ENCODE measurements at places on chromosomes 16 and 17. TPM values are rescaled to one million over a fixed set of nuclear protein-coding genes. Genes with fewer than 3 reads are reported as not detected.

DNA sequence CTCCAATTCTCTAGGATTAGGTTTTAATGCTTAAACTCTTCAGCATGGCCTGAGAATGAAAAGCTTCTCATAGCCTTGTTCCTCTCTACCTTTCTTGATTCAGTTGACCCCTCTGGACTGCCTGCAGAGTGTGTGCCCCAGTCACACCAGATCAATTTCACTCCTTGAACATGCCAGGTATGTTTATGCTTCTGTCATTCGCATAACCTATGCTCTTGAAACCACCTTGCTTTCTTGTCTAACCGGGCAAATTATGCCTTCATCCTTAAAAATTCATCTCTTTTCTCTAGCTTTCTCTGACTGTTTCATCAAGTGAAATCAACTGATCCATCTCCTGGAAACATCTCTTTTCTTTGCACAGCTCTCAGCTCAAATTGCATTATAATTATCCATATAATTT, 42.3 kb downstream of the CDH11 start:
- DNase-seq = no peak

OR4D1 gene
- total RNA-seq = not detected

MEIOB gene
- not detected for total RNA-seq

- DNase-seq = peak; percentile 55
Measured at GRCh38 chr17:79391376-79392233, 219.2 kb downstream of the RBFOX3 start.

GRCh38 chr16:85755929-85756768, 5.3 kb upstream of the C16orf74 start:
- DNase-seq = no peak

CFAP97D1 gene
- not detected for total RNA-seq

DNA sequence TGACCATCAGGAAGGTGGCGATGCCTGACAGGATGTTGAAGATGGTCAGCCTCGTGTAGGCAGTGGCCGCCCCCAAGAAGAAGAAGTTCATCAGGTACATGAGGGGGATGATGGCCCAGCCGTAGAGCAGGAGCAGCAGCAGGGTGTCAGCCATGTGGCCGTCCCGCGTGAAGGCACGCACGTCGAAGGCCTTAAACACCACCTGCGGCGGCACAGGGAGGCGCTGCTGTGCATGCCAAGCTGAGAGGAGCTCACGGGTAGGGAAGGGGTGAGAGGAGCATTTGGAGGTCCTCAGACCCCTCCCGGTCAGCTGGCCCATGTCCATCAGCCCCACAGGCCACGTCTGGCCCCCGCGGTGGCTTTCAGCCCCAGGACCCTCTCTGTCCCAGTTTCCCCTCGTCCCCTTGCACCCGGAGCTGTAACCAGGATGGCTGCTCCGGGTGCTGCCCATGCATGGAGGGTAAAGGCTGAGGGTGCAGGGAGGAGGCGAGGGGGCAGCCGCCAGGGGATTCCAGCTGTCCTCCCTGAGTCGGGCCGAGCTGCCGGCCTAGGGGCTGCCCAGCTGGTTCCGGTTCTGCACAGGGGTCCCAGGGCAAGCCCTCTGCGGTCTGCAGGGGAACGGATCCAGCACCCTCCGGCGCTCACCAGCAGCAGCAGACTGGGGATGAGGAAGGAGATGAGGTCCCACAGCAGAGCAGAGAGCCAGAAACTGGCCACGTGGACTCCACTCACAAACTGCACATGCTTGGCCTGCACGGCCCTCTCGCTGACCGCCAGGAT, 17.1 kb upstream of the RNPS1 start:
- no peak for DNase-seq

SLC46A1 gene
- total RNA-seq = 10.8 TPM

ACD gene
- 18.8 TPM for total RNA-seq

GRCh38 chr17:73005360-73005759, 87.1 kb downstream of the SLC39A11 start:
- DNase-seq = no peak

TEX19 gene
- not detected for total RNA-seq

ADAD2 gene
- not detected for total RNA-seq

CES1 gene
- 54.5 TPM for total RNA-seq

- no peak for DNase-seq
Measured at GRCh38 chr17:46171939-46172338, 21.3 kb downstream of the KANSL1 start.

ERCC4 gene
- 7.5 TPM for total RNA-seq

C16orf96 gene
- not detected for total RNA-seq

- no peak for DNase-seq
Measured at GRCh38 chr16:48507391-48507790, 102.6 kb downstream of the N4BP1 start.

GRCh38 chr16:85171759-85172454, 59.6 kb upstream of the CIBAR2 start:
- no peak for DNase-seq

PNMT gene
- total RNA-seq = 19.6 TPM

DNA sequence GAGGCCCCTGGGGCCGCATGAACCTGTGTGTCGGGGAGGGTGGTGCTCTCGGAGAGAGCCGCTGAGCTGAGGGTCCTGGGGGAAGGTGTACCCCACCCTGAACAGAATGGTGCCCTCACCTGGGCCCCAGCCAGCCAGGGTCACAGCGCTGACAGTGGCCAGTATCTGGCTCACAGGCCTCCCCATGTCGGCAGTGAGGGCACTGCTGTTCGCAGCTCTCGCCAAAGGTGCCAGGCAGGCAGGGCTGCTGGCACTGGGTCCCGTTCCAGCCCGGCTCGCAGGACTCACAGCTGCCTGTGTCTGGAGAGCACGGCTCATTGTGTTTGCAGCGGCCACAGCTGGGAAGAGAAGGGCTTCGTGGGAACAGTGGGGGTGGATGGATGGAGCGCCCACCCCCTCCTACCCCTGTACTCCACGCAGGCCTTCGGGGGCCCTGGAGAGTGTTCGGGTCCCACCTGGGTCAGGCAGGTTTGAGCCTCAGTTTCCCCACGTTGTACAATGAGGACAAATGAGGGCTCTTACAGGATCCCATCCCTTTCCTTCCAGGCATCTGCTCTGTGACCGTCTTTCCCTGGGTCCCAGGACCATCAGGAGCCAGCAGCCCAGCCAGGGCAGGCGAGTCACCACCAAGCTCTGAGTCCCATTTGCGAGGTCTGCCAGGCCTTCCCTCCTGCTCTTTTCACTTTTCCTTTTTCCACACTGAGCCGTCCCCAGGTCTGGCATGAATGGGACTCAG, 5.0 kb downstream of the SCARF1 start:
- no peak for DNase-seq

DNA sequence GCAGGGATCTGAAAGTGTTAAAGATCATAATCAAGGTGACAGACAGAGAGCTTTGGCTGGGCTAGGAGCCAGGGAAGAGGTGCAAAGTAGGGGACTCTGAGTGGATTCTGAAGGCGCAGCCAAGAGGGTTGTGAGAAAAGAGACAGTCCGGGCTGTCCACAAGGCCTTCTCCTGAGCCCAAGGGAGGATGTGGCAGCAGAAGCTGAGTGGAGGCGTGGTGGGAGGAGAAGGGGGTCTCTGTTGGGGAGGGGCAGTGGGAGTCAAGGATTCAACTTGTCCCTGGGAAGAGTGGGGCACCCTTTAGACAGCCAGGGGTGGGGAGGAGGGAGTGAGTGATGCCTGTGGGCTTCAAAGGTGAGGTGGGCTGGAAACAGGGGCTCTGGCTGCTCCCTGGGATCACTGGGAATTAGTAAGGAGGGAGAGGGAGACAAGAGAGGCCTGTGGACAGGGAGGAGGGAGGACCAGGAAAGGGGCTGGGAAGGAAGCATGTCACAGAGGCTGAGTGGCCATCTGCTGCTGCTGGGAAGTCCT, 10.6 kb downstream of the CES1 start:
- no peak for DNase-seq

- peak; percentile 23 for DNase-seq
Measured at GRCh38 chr17:1413281-1413791, 13.3 kb upstream of the YWHAE start.

GRCh38 chr16:83878838-83879237, 20.1 kb upstream of the MLYCD start:
- DNase-seq = no peak

DNA sequence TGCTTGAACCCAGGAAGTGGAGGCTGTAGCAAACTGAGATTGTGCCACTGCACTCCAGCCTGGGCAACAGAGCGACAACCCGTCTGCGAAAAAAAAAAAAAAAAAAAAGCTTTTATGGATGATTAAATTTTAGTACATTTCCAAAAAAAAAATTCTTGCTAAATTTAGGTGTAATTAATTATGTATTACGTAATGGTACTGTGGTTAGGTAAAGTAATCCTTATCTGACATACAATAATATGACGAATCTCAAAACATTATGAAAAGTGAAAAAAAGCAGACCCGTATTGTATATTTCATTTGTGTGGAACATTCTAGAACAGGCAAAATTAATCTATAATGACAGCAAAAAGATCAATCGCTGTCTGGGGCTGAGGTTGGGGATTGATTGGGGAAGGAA, 10.3 kb upstream of the CORO1A start:
- no peak for DNase-seq

RBFOX1 gene
- 2.1 TPM for total RNA-seq

ARL5C gene
- not detected for total RNA-seq

GRCh38 chr17:39804839-39805238, 59.3 kb downstream of the IKZF3 start:
- no peak for DNase-seq
